ENCODE measurements at places on chromosomes 2 and 18.

DNA sequence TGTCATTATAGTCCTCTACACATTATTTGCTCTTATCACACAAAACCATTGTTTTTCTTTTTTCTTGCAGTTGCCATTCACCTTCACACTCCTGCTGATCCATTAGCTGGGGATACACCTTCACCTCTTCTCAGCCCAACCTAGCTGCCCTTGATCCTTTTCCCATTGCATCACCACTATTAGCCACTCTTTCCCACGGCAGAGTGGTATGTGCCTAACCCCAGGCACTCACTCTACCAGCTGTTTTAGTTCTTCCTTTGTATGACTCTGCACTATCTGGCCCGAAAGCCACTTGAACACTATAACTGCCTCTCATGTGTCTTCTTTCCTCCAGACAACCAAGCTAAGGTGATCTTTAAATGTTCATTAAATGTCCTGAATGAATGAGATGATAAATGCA is 145.4 kb upstream of the PIK3C3 start:
- no peak for DNase-seq

DNA sequence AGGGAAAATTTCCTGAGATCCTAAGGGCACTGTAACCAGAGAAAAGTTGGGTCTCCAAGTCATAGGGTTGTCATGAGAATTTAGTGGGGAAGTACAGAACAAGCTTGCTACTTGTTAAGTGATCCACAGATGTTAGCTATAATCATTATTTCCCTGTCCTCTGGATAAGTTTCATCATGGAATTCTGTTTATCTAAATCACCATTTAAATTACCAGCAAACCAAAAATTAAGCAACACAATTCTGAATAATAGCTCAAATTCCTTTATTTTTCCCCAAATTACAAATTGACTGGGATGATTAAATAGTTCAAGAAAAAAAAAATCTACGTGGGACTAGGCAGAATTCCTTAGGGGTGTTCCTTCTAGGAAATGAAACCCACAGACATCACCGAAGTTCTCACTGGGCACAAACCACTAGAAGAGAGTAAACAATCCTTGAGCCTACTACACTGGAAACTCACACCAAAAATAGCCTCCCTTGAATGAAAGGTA is 159.5 kb downstream of the COL6A3 start:
- no peak for DNase-seq

DNA sequence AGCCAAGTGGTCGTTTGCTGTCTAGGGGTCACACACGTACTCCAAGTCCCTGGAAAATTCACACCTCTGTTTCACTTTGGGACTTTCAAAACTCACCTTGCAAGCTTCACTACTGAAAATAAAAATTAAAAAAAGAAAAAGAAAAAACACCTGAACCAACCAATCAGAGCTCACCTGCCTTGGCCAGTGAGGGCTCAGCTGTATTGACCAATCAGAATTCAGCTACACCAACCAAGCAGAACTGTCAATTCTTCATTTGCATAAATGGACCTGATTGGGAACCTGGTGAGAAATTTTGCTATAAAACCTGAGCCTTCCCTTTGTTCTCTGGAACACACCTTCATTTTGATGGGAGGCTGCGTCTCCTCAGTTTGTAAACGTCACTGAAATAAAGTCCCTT is 176.4 kb downstream of the TTC32 start:
- no peak for DNase-seq

- DNase-seq: peak; percentile 69
Observed at GRCh38 chr2:71157124-71157793, 26.8 kb downstream of the MPHOSPH10 start.

DNA sequence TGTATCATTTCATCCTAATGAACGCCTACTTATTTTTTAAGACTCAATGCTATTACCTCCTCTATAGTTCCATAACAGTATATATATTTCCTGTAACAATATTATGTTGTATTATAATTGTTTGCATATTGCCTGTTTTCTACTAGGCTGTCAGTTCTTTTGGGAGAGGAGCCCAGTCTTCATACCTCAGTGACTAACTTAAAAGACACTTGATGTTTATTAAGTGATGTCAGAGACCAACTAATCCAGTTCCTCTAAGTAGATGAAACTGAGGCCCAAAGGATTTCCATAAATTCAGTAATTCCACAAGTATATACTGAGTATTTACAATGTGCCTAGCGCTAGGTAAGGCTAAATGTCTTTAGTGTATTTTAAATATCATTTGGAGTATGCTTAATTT is 48.9 kb upstream of the AAK1 start:
- DNase-seq: no peak

Data from activated CD8-positive, alpha-beta memory T cell treated with anti-CD3 and anti-CD28 coated beads, Interleukin-2, amount 50 U/mL, for 4 hours (primary cell).